Stimulated activated naive CD8-positive, alpha-beta T cell treated with anti-CD3 and anti-CD28 coated beads, Interleukin-15, Interleukin-2, amounts not matched to agents 100 U/mL and 50 U/mL, for 24 hours (primary cell): ENCODE measurements at places on chromosomes 1 and 21.
A peak's percentile ranks its signal among the peaks of the same experiment; 100 is the strongest.

DNA sequence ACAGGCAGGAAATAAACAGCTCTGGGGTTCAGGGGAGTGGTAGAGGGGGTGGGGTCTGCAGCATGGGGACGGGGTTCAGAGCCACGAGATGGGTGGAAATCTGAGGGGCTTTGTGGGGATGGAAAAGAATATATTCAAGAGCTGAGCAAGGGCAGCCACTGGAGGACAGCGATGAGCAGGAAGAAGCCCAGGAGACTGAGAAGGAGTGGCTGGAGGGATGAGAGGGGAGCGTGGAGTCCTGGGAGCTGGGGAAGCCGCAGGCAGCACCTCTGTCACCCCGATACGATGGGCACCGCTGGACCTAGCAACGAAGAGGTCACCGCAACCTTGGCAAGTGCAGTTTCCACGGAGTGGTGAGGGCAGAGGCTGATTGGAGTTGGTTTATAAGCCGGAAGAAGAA, 10.0 kb upstream of the KCNAB2 start:
- DNase-seq, result no peak

DNA sequence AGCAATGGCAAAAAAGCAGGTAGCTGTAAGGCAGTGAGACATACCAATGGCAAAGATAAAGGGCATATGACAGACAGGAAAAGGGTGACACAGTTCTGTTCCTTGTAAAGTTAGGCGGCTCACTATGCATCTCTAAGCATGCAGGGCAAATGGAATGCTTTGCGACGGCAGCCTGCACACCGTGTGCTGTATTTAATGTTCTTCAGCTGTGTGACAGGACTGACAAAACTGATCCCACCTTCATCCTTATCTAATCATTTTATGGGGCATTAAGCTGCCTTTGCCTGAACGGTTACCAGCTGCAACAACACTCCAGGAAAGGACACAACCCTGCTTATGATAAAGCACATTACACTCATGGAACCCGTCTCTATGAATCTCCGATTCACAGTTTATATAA, 80.5 kb upstream of the VAV3 start:
- DNase-seq, result no peak

- no peak for DNase-seq
Observed at GRCh38 chr1:84374991-84375696, 23.1 kb upstream of the DNASE2B start.

- no peak for DNase-seq
Observed at GRCh38 chr1:39628807-39629350, 10.6 kb downstream of the HEYL start.

DNA sequence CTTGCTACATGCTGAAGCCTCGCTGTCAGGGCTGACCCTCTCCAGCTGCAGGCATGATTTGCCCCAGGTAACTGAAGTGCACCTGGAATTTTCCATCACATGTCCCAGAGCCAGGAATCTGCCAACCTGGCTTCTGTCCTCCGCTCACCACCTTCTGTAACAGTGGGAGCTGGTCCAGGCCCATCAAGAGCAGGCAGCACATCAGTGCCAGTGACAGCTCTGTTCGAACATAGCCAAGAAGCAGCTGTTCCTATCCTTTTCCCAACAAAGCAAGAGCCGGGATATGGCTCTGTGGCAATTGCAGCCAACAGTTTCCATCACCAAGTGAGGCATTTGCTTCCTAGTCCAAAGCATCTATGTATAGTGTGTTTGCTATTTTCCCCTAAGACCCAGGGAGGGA, 42.2 kb upstream of the KANK4 start:
- DNase-seq, result no peak

DNA sequence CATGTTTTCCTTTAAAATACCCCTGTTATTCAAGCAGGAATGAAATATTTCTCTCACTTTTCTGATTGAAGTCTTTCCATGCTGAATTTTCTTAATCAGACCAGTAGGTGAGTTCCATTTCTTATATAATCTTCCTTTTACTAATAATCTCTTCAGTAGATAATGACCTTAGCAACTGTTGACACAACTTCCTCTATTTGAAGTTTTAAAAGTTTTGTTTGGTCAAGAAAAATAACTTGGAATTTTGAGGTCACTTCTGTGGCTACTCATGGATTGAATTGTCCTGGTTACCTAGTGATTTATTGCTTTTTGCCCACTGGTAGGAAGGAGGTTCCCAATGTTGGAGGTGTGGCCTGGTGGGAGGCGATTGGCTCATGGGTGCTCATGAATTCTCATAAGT, 70.6 kb upstream of the PAXBP1 start:
- DNase-seq, result no peak

DNA sequence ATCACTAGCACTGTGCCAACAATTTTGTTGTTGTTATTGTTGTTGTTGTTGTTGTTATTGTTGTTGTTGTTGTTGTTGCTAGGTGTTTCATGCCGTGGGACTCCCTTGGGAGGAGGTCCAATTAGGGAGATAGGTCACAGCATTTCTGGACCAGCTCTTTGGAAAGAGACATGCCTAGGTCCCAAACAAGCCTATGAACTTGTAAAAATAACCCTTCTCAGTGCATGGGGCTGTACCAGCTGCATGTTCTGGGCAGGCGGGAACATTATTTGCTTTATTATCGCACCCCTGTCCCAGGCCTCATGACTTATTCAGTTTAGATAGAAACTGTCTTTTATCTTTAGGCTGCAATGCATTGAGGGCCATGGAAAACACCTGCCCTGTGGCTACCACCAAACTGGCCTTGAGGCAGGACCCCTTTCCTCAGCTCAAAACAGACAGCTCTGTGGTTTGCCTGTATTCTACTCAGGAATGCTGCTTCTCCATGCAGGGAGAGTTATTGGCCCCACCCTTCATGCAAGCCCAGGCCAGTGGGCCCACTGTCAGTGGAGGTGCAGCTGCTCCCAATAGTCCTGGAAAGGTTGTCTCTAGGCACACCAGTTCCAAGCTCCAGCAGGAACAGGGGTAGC, 386.5 kb upstream of the BRINP3 start:
- DNase-seq, result no peak

- no peak for DNase-seq
Observed at GRCh38 chr1:42736152-42736551, 3.9 kb downstream of the CLDN19 start.

DNA sequence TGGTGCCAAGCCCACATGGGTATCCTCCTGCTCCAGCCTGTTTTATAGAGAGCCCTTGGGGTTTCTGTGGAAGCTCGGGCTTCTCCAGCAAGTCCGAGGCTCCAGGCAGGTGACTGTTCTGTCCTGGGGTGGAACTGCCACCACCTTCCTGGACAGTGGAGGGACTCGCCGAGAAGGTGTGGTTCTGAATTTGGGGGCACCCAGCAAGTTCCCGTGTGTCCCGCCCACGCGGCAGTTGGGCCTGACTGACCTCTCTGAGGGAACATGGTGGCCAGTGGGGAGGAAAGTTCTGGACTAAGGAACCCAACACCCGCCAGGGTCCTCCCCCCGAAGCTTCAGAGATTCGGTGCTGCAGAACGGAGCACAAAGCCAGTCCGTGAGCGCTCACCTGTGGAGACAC, 158.1 kb upstream of the C1orf174 start:
- no peak for DNase-seq

DNA sequence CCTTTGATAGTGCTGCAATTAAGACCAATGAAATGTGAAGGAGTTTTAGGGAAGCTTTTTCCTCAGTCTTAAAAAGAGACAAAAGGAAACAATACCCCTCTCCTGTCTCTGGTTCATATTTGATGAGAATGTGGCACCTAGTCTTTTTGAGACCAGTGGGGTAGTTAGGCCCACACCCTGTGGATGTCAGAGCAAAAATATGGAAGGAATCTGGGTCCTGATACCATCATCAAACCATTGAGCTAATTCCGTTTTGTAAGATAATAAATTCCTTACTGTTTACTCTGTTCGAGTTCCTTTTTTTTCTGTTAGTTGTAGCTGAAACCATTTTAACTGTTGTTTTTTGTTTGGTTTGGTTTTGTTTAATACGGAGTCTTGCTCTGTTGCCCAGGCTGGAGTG, 33.3 kb downstream of the PTPRC start:
- DNase-seq, result no peak

GRCh38 chr1:22553991-22554522, 9.2 kb upstream of the EPHA8 start:
- no peak for DNase-seq

GRCh38 chr21:32207406-32207716, 71.5 kb downstream of the MIS18A start:
- DNase-seq, result no peak

- no peak for DNase-seq
Observed at GRCh38 chr1:83762039-83762365, 236.9 kb downstream of the TTLL7 start.

GRCh38 chr1:159981351-159982055, 27.5 kb upstream of the SLAMF9 start:
- DNase-seq, result no peak

GRCh38 chr21:34528131-34528561, 16.1 kb upstream of the KCNE1 start:
- DNase-seq, result no peak

- no peak for DNase-seq
Observed at GRCh38 chr1:85258536-85259117, 835 bp downstream of the C1orf52 start.

DNA sequence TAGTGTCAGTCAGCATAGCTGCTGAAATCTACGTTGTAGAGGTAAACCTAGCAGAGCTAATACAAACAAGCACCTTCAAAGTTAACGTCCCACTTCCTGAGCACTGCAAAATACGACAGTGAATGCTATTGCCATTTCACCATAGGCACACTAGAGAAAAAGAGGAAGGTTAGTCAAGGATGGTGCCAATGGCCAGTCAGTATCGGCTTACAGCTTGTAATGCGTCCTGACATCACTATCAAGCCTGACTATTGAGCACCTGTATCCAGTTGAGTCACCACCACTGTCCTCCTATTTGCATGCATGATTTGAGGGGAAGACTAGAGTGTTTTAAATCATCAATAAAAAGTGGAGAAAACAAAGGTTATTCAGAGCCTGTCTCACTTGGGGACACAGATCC, 34.4 kb downstream of the NUCKS1 start:
- no peak for DNase-seq

DNA sequence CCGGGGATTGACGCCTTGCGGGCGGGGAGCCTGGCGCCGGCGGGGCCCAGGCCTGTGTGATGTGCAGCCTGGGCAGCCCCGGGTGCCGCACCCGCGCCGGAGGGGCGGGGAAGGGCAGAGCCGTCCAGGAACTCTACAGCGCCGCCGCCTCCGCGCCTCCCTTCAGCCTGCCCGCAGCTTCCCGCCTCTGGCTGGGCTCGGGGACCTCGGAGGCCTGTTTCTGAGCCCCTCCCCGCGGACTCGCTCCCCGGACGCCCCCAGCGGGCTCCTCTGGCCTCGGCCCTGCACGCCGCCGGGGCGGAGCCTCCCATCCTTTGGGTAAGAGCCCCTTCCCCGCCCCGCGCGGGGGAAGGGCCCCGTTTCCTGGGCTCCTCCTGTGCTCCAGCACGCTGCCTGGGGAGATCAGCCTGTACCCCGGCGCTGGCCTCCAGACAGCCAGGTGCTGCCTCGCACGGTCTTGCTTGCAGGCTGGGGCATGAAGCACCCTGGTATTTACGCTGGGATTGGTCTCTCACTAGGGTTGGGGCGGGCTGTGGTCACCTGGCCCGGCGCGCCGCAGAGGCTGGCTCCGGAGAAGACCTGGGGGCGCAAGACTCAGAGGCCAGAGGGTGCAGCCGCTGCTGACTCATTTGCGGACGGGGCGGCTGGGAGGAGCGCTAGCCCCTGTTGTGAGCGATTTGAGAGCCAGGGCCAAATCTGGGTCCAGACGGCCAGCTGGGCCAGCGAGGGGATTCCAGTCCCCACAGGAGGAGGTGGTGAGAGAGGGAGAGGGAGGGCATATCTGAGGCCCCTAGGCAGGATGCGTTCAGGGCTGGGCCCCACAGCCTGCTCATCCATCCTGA, 5.7 kb upstream of the ACOT11 start:
- peak; percentile 69 for DNase-seq

GRCh38 chr1:206472024-206472423, 1.7 kb downstream of the IKBKE start:
- DNase-seq, result peak; percentile 44

- no peak for DNase-seq
Observed at GRCh38 chr1:210374600-210374953, 45.9 kb downstream of the HHAT start.

DNA sequence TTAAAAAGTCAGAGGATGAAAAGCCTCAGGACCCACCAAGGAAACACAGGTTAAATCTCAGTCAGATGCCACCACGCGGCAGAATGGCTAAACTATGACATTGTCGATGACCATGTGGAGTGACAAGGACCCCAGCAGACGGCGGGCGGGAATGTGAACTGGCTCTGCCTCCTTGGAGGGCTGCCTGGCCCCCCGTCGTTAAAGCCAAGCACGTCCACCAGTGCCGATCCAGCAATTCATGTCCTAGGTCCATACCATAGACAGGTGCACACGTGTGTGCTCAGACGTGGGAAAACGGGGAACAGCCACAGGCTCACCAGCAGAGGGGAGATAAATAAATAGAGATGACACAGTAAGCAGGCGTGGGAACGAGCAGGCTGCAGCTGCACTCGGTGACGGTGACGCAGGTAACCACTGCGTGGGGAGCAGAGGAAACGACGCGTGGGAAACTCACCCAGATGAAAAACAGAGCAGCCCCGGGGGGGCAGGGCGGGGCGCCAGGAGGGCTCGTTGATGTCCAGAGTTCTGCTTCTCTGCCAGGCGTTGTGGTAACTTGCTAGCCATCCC, 28.3 kb upstream of the PCBP3 start:
- peak; percentile 77 for DNase-seq

- DNase-seq, result no peak
Observed at GRCh38 chr1:97849345-97850340, 71.2 kb downstream of the DPYD start.

DNA sequence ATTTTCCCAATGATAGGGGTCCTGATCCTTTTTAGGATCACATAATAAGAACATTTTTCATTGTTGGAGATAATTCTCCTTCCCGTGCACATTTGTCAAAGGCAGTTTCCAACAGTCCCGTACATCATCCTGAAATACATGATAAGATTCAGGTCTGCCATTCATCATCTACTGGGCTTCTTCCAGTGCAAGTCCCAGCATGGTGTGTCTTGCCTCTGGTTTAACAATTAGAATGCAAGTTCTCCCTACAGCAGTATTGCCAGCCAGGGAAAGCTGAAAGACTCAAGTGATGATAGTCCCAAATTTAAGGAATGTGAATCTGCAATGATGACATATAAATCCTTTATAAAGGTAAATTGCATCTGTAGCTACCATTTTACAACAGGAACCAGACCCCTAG, 146.2 kb downstream of the DAB1 start:
- no peak for DNase-seq

DNA sequence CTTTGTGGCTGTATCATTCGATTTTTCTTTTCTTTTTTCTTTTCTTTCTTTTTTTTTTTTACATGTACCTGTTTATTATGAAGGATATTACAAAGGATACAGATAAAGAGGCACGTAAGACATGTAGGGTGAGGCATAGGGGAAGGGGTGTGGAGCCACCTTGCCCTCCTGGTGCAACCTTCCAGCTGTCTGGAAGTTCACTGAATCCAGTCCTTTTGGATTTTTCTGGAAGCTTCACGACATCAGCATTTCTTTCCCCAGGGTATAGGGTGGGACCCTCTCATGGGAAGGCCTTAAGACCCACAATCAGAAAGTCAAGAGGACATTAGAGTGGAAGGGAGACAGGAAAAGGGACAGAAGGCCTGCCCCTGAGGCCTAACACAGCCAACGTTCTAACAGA, 30.1 kb upstream of the TGFBR3 start:
- DNase-seq, result no peak
